ENCODE measurements at places on chromosomes 7 and 10. TPM values are rescaled to one million over a fixed set of nuclear protein-coding genes. Genes with fewer than 3 reads are reported as not detected.

DNA sequence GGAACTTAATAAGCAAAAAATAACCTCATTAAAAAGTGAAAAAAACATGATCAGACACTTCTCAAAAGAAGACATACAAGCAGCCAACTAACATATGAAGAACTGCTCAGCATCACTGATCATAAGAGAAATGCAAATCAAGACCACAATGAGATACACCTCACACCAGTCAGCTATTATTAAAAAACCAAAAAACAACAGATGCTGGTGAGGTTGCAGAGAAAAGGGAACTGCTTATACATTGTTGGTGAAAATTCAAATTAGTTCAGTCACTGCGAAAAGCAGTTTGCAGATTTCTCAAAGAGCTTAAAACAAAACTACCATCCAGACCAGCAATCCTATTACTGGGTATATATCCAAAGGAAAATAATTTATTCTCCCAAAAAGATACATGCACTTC is 513.3 kb downstream of the MDFIC start:
- no peak for DNase-seq

GRCh38 chr7:102834999-102835398 is 77.8 kb upstream of the LRRC17 start:
- peak; percentile 42 for DNase-seq

Gene SLC16A12
- not detected for total RNA-seq

Gene PNLIP
- not detected for total RNA-seq

DNA sequence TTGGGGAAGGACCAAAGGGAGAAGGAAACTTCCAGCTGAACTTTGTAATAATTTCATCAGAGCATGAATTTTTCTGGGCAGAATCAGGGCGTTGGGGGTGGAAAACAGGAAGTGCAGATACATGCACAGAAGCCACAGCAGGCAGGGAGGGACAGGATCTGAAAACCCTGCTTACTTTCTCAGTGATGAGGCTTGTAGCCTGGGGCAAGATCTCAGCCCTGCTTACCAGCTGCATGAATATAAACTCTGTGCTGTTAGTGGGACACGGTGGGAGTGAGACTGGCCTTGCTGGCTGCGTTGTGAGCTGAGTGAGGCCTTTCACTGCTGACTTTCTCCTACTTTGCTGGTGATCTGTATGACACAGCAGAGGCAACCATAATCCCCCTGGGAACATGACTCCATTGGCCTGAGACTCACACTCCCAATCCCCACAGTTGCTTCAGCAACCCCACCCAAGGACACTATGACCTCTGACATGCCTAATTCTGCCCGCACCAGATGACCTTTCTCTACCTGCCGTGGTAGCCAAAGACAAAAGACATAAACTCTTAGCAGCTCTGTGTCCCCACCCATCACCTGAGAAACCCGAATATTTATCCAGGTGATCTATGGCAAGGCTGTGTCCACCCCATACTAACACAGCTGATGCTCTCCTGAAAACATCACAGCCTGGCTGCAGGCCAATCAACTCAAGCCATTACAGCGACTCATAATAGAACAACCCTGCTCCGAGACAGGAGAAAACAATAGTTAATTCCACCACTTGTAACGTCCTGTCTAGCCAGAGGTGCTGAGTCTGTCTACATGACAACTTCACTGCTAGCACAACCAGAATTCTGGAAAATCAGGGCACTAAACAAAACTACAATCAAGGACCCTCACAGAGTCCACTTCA is 190.7 kb upstream of the CHRM2 start:
- DNase-seq = no peak

DNA sequence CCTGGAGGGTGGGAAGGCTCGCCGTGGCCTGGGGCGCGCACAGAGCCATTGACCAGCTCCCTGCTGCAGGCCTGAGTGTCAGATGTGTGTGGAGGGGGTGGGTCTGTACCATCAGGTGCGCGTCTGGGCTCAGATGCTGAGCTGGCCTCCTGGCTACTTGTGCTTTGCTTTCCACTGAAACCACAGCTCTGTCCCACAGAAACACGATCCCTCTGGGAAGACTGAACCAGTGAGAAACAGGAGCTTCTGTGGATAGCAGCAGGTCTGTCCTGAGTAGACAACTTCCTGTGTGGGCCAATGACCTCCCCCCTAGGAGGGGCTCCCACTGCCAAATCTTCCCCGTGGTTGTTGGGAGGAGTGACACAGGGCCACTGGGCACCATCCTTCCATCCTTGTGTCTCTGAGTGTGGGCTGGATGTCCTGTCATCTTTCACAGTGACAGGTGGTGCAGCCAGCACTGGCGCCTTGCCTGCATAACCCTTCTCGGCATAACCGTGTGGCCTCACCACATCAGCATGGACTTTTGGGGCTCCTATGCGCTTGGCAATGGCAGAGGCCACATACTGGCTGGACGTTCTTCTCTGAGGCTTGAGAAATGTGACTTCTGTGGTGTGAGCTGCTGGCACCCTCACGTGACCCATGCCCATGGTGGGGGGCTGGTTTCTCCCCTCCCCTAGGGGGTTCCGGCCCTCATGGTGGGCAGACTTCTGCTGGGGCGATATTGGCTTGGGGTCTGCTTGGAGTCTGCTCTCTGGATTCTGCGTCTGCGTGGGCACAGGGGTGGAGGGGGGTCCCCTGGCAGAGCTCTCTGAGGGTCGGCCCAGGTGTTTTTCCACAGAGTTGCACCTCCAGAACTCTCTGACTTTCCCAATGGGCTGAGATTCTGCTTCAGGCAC is 245.5 kb upstream of the GRB10 start:
- no peak for DNase-seq

- DNase-seq = no peak
Observed at GRCh38 chr7:19368491-19368925, 223.3 kb upstream of the FERD3L start.

DNA sequence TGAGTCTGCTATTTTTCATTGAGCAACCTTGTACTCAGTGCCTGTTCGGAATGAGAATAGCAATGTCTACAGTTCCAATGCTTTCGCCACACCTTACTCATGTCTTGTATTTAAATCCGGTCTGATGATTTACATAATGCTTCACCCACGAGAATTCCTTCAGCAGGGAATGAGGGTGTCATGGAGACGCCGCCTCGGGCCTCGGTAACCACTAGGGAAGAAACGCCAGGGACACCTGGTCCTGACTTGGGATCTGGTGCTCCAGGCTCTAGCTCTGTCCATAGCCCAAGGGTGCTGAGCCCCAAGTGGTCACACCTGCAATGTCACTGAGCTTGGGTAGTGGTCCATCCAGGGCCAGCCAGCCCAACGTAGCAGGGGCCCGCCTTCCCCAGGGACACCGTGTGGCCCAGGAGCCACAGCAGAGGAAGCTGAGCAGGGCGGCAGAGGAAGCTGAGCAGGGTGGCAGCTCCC is 37.4 kb downstream of the PRKAG2 start:
- DNase-seq = no peak

- no peak for DNase-seq
Observed at GRCh38 chr10:71921324-71922027, 42.7 kb upstream of the CHST3 start.

- no peak for DNase-seq
Observed at GRCh38 chr7:112596260-112596659, 115.5 kb downstream of the LSMEM1 start.

Gene ARHGAP19
- total RNA-seq = 47.0 TPM

DNA sequence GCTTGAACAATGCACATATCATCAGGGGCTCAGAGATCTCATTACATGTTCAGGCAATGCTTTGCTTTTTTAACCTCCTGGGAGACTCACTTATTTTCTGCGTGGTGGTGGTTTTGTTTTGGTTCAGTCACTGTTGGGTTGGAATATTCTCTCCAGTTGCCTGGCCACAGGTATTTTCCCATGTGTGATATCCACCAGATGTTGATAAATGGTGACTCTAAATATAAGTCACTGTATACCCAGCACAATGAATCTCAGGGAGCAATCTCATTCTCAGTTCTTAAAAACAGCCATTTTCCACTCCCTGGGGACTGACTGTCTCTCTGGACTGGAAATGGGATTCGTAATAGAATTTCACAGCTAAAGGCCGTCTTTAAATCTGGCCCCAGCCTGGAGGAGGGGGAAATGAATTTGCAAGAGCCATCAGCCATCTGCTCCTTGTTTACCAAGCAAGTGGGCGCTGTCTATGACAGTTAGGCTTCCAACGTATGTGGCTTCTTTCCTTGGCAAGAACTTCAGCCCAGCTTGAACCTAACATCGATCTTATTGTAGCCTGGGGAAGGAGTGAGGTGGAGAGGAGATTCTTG is 1106.2 kb downstream of the NRG3 start:
- DNase-seq = no peak

- peak; percentile 61 for DNase-seq
Observed at GRCh38 chr7:139035586-139036353, at the start of gene ZC3HAV1L. ZC3HAV1L (minus strand) TSS chr7:139036042; CDS start chr7:139036017, 25 bp downstream.

- DNase-seq = no peak
Observed at GRCh38 chr7:122675011-122675410, 23.9 kb downstream of the RNF133 start.

DNA sequence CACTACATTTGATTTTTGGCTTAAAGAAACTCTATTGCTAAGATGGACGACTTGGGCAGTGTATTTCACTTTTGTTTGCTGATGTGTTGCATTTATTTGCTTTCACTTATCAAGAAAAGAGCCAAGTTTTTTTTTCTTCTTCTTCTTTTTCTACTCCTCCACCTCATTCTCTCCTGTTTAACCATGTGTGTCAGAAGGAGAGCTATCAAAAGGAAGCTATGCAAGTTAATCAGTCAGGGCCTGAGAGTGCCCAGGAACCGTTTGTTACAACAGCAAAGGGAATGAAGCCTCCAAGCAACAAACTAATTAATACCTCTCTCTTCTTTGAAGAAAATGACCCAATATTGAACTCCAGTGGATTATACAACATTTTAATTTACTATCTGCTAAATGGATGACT is 299.3 kb downstream of the GRM8 start:
- no peak for DNase-seq

Gene RTKN2
- total RNA-seq = 6.6 TPM

DNA sequence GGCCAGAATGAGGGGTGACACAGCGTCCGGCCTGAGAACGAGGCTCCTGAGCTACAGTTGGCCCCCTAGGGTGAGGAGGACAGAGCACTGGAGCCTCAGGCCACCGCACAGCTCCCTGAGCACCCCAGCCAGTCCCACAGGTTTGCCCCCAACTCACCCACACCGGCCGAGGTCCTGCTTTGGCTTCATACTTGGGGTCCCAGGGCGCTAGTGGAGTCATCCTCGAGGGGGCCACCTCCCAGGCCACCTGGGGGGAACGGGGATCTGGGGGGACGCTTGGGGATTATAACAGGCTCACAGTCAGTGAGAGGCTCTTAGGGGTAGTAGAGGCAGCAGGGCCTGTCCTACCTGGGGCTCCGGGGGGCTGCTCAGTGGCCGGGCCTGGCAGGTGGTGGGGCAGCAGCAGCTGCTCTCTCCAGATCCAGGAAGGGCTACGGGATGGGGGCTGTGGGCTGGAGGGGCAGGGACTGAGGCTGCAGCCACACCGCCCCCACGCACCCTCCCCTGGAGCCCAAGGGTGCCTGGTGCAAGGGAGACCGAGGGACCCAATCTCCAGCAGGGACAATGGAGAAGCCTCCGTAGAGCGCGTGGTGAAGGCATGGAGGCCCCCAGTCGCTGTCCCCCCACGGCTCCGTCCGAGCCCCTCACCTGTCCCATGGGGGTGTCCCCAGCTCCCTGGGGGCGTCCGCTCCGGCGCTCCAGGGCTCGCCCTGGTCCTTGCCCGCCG is 588 bp downstream of the SAP25 start:
- no peak for DNase-seq

- DNase-seq = no peak
Observed at GRCh38 chr7:43870316-43870715, 999 bp upstream of the MRPS24 start.

Gene SLC13A4
- not detected for total RNA-seq

- DNase-seq = no peak
Observed at GRCh38 chr10:116490028-116490662, 55.6 kb upstream of the PNLIP start.

Gene MYL10
- total RNA-seq = not detected

Gene ABI1
- total RNA-seq = 78.4 TPM

Gene UNCX
- total RNA-seq = not detected

- DNase-seq = no peak
Observed at GRCh38 chr7:80772347-80772993, 134.0 kb downstream of the CD36 start.

- no peak for DNase-seq
Observed at GRCh38 chr7:422886-423225, 96.8 kb downstream of the PDGFA start.

- DNase-seq = no peak
Observed at GRCh38 chr10:101617102-101617823, 29.1 kb downstream of the DPCD start.

- no peak for DNase-seq
Observed at GRCh38 chr7:82348251-82348650, 95.3 kb downstream of the CACNA2D1 start.

GRCh38 chr10:110141185-110141584 is 66.2 kb upstream of the MXI1 start:
- DNase-seq = no peak

DNA sequence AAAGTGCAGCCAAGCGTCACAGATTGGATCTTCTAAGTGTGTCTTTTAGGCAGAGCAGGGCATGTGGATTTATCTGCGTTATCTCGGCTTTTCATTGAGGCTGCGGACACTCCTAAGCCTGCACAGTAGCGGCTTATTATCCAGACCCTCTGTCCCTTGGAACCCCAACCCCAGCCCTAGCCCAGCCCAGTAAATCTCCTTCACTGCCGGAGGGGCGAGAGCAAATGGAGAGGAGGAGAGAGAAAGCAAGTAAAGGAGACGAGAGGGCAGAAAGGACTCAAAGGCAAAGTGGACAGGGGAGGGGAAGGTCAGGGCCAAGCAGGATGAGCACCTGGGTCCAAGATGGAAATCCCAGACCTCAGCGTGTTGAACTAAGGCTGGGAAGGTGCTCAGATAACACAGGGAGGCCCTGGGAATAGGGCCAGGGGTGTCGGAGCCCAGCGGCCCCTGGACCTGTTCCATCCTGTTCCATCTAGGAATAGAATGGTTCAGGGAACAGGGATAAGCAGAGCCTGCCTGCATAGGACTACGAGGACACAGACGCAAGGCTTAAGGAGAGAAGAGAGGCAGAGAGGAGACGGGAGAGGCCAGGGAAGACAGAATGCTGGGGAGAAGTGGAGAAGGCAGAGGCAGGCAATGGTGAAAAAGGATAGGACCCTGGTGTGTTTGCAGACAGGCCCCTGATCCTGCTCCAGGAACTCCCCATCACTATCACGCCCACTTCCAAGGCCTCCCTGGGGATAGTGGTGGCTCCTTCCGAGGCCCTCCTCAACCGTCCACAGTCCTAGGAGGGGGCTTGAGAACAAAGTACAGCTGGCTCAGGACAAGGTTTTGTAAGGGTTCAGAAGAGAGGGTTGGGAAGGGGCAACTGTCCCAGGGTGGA is 99.6 kb downstream of the CHST15 start:
- no peak for DNase-seq

- no peak for DNase-seq
Observed at GRCh38 chr10:54124209-54124885, 676.7 kb downstream of the PCDH15 start.
